ENCODE measurements at places on chromosomes 5 and 9.

DNA sequence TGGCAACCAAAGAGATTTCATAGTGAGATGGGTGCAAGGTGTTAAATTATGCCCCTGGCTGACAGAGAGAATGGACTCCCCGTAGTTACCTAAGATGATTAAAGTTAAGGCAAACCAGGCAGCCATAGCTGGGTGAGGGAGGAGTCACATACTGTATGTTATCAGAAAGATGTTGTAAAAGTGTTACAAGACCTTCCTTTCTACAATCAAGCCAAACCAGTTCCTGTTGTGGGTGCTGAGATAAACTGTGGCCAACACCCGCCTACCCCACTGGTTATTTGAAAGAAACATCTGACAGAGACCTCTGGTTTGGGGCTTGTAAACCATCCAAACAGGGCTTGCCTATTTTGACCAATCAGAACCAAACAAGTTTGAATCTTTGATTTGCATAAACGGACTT, 684.7 kb upstream of the NUDT12 start:
- DNase-seq = no peak

DNA sequence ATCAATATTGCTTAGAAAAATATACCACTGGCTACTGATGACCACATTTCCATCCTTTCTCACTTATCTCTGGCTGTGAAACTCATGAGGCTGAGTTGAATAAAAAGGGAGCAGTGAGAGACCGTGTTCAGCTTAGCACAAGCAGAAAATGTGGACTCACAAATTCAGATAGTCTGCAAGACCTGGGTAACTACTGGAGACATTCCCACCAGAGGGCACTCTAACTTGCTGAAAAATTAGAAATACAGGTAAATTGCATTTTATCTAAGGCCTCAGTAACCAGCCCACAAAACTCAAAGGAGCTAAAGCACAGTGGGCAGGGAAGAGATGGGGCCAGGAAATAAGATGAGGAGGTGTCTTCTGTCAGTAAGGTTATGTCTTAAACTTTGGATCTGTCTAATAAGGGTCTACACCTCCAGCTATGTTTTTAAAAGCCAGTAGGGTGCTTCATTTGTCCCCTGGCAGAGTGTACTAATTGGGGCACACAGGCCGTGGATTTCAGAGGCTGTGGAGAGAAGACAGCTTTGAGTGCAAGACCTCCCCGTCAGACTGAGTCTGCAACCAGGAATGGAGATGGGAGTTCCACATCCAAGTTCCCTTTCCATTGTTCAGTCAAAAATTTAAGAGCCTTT, 8.7 kb upstream of the NDUFB6 start:
- DNase-seq = no peak

GRCh38 chr9:136043441-136043991, 51.6 kb downstream of the NACC2 start:
- no peak for DNase-seq

- no peak for DNase-seq
These were observed 39.0 kb downstream of the PRKACG start for GRCh38 chr9:68974901-68975300.

DNA sequence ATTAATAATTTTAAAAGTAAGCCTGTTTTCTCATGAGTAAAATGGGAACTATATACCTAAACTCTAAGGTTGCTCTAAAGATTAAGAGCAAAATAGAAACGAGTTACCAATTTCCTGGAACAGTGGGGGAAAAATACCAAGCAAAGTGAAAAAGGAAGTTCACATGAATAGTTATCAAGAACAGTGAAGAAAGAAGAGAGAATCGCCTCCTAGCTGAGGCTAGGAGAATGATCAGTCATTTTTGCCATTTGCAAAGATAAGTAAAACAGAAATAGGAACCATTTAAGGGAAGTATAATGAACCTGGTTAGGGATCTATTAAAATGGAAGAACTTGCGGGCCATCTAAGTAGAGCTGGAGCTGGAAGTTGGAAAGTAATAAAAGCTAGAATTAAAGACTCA, 50.7 kb downstream of the P4HA2 start:
- no peak for DNase-seq

- DNase-seq = no peak
These were observed 938 bp downstream of the NINJ1 start for GRCh38 chr9:93132946-93133680.

DNA sequence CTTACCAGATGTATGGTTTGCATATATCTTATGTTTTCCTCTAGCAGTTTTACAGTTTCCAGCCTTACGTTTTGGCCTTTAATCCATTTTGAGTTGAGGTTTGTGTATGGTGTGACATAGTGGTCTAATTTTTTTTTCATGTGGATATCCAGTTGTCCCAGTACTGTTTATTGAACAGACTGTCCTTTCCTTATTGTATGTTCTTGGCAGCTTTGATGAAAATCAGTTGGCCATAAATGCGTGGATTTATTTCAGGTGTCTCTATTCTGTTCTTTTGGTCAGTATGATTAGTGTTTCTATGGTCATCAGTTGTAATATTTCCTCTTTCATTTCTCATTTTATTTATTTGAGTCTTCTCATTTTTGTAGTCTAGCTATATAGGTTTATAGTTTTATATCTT, 42.4 kb downstream of the SRFBP1 start:
- DNase-seq = no peak

All from NCI-H187 (cell line).